ENCODE measurements at places on chromosomes 12 and 14. TPM values are rescaled to one million over a fixed set of nuclear protein-coding genes. Genes with fewer than 3 reads are reported as not detected.

DNA sequence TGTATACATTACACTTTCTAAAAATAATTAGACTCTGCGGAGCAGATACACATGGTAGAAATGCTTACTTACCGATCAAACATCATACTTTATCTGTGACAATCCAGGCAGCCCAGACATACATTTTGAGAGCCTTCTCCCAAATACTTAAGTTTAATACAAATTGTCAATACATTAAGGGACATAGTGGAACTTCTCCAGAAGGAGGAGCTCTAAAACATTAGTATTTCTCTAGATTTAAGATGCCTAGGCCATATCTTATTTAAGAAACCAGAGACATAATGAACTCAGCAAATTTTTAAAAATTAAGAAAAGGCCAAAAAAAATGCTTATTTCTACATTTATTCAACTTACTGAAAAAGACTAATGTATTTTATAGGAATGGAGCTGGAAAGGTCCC is 16.1 kb downstream of the ACSM4 start:
- no peak for DNase-seq

- no peak for DNase-seq
Observed at GRCh38 chr14:46964378-46964777, 312.8 kb upstream of the RPL10L start.

- no peak for DNase-seq
Observed at GRCh38 chr14:49988080-49988990, 95.5 kb downstream of the ARF6 start.

DNA sequence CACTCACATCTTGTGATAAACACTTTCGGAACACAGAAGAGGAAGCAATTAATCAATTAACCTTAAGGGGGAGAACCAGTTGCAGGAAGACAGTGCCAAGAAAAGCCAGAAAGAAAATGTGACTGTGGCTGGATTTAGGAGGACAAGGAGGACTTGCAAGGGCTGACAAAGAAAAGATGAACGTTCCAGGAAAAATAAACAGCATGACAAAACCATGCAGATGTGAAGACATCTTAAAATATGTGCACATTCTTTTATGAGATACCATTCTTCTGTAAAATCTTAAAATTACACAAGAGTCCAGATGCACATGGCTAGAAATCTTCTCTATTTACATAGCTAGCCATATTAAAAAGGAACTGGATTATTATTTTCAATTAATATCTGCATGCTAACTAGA is 33.4 kb downstream of the KITLG start:
- no peak for DNase-seq

DNA sequence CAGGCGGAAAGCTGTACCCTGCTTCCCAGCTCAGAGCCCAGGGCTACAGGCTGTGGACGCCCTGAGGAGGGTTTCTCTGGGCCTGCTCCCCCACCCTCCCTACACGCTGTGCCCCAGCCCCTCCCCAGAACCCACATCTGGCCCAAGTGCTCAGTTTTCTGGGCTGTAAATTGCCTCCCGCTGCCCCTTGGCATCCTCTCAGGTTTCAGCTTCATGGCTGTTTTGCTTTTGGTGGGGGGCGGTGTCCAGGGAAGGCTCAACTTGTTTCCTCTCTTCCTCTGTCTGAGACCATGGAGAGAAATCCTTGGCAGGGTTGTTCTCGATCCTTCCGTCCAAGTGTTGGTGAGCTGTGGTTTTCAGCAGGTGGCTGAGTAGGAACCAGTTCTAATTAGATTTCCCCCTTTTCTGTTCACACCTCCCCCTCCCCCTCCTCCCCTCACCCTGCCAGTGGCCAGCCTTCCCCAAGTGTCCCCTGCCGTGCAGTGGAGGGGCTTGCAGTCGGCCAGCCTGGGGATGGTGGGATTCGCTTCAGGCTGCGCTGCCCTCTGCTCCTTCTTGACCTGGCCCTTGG is 61.8 kb downstream of the TSPAN9 start:
- no peak for DNase-seq

GRCh38 chr14:96198430-96199130 is 6.1 kb upstream of the BDKRB2 start:
- no peak for DNase-seq

GRCh38 chr12:71299541-71300376 is 139.8 kb upstream of the LGR5 start:
- no peak for DNase-seq

- DNase-seq = no peak
Observed at GRCh38 chr14:105223770-105224544, 24.4 kb upstream of the BTBD6 start.

DNA sequence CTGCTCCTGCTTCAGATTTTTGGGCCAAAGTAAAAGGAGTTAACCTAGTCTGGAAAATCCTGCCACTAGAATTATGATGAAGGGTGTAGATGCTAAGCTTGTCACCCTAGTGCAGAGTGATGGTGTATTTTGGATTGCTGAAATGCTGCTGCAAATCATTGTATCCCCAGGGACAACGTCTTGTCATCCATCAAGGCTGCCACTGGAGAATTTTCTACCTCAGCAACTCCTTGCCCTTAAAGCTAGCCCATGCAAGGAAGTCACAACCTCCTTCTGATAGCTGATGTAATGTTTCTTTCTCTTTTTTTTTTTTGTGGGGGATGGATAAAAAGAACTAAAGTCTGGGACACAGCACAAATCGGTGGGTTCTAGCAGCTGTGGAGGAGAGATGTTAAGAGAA is 139.4 kb upstream of the FRMD6 start:
- no peak for DNase-seq

DNA sequence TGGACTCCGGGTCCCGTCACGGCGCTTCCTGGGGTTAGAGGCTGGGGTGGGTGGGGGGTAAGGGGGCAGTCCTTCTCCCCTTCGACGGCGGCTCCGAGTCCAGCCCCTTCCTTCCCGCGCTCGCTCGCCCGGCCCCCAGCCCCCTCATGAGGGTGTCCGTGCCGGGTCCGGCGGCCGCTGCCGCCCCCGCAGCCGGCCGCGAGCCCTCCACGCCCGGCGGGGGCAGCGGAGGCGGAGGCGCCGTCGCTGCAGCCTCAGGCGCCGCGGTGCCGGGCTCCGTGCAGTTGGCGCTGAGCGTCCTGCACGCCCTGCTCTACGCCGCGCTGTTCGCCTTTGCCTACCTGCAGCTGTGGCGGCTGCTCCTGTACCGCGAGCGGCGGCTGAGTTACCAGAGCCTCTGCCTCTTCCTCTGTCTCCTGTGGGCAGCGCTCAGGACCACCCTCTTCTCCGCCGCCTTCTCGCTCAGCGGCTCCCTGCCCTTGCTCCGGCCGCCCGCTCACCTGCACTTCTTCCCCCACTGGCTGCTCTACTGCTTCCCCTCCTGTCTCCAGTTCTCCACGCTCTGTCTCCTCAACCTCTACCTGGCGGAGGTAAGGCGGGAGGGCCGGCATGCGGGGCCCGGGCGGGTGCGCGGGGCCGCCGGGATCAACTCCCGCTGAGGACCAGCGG is 500 bp downstream of the GPR137C start:
- DNase-seq = peak; percentile 45

Gene TMPRSS12
- not detected for total RNA-seq

DNA sequence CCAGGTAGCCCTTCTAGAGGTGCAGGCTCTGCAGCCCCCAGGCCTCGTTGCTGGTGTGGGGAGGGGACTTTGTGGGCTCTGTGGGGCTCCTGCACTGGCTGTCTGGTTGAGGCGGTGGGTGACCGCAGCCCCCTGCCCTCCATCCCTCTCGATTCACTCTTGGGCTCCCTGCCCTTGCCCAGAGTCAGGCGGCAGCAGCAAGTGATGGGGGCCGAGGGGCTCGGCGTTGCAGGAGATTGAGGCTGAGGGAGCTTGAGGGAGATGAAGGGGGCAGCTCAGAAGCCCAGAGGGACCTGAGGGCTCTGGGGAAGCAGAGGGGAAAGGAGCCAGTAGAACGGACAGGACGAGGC is 9.5 kb upstream of the LRTM2 start:
- DNase-seq = no peak

Gene MYO1H
- total RNA-seq = not detected

Gene SERPINA10
- total RNA-seq = not detected

DNA sequence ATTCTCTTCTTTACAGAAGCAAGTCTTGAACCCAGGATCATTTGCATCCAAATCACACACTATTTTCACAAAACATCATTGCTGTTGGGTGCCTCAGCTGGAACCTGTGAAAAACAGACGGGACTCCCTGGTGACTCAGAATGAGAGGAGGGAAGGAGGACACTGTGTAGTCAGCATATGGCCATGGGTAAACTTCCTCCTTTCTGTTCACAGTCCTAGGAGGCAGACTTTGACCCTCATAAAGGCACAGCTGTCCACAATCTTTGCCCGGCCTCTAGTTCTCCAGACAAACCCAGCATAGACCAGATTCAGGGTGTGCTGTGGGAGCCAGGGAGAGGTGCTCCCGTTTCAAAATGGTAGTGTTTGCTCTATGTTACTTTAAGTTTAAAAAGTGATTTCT is 62.0 kb downstream of the DYRK2 start:
- DNase-seq = no peak

- no peak for DNase-seq
Observed at GRCh38 chr14:57486767-57487379, 6.8 kb downstream of the CCDC198 start.

DNA sequence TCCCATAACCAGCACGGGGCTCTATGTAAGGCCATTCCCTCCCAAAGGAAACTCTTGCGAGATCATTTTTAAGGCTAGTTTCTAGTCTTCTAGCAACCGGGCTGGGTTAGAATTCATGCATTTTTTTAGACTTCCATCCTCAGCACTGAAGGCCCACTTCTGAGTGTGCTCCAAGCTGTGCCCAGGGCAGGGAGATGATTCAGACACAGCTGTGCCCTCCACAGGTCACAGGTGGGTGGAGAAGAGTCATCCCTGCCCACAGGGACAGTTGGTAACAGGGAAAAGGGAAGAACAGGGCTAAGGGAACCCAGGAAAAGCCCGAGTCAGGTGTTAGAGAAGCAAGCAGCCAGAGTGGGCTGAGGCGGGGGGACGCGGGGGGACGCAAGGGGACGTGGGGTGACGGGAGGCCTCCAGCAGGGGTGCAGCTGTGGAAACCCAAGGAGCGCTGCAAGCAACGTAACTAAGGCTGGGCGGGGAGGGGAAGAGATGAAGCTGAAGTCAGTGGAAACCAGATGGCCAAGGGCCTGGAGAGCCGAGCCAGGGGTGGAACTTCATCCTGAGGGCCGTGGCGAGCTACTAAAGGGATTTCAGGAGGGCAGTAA is 27.2 kb upstream of the PPP2R5C start:
- no peak for DNase-seq

Gene SERPINA5
- total RNA-seq = not detected

- no peak for DNase-seq
Observed at GRCh38 chr12:113835896-113836295, 130.2 kb downstream of the RBM19 start.

Gene FAM181A
- total RNA-seq = not detected

- peak; percentile 56 for DNase-seq
Observed at GRCh38 chr14:49892301-49892635, 614 bp upstream of the ARF6 start.

Gene CBLN3
- 9.5 TPM for total RNA-seq

- no peak for DNase-seq
Observed at GRCh38 chr12:50230217-50230616, 53.1 kb downstream of the LIMA1 start.

Gene KRT2
- not detected for total RNA-seq

GRCh38 chr14:71078500-71078899 is 171.2 kb downstream of the PCNX1 start:
- no peak for DNase-seq

Gene CRIP1
- 883 TPM for total RNA-seq

- DNase-seq = no peak
Observed at GRCh38 chr14:42421377-42422078, 814.9 kb downstream of the LRFN5 start.

- DNase-seq = no peak
Observed at GRCh38 chr14:100376751-100377171, 53.6 kb downstream of the SLC25A47 start.

DNA sequence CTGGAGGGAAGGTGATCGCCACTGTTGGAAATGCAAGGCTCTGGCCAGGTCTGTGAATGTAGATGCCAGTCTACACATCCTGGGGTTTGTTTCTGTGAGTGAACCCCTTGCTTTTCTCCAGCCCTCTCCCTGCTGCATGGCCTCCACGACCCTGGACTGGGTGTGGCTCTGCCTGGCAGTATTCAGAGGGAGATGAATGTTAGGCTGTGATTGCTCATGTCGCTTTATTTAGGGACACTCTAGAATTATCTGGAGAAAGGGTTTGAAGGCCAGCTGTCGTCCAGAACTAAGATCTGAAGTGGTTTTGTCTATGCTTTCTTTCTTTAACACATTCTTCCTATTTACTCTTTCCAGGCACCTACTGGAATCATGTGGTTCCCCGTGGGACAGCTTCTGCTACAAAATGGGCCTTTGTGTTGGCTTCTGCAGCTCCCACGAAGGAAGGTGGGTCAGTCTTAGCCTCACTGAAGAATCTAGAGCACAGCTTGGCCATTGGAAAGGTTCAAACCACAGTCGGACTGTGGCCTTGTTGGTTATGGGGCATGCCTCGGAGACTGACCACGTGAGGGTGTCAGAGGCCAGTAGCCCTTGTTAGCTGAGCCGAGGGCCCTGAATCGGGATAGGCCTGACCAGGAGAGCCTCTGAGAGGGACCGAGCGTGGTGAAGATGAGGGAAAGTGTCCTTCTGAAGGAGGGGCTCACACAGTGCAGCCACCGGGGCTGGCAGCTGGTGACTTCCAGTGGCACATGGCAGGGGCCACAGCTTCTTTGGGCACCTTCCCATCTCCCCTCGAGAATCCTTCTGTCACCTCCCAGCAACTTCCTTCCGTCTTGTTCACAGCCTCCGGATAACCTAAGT is 59.1 kb downstream of the ANKRD9 start:
- DNase-seq = no peak

- DNase-seq = no peak
Observed at GRCh38 chr14:43795600-43796228, 711.4 kb downstream of the FSCB start.

Gene SAMD15
- not detected for total RNA-seq

Gene THTPA
- total RNA-seq = 11.8 TPM

Gene DIO3
- total RNA-seq = not detected

DNA sequence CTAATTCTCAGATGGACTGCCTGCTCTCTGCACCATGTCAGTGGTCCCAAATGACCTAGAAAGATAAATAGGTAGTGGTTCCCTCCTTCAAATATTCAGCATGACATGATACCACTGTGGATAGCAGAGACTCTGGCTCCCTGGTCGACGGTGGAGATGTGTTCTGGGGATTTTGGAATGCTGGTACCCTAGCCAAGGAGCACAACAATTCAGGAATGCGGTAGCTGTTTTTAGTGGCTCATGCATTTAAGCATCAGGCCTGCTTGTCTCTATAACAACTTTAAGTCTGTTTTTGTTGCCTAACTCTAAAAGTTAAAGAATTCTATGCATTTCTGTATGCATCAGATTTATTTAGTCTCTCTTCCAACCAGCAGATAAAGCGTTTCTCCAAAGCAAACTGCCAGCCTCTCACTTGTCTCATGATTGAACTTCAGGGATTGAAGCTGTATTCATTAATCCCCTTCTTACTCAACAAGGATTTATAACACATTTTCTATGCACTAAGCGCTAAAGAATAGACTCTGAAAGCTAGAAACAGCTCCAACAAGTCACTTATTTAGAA is 164.9 kb upstream of the BMP4 start:
- no peak for DNase-seq

Data from activated CD4-positive, alpha-beta memory T cell treated with anti-CD3 and anti-CD28 coated beads, Interleukin-2, amount 10 ng/mL, durations not matched to agents 7 days and 5 days (primary cell).